ENCODE measurements at places on chromosomes 16 and 17.
A peak's percentile ranks its signal among the peaks of the same experiment; 100 is the strongest.

DNA sequence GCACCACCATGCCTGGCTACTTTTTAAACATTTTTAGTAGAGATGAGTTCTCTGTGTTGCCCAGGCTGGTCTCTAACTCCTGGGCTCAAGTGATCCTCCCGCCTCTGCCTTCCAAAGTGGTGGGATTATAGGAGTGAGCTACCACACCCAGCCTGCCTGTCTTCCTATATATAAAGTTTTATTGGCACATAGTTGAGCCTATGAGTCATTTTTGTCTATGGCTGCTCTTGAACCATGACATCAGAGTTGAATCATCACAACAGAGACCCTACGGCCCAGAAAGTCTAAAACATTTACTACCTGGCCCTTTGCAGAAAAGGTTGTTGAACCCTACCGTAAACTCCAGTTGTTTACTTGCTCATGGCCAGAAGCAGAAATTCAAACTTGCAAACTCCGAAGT lies 7.9 kb downstream of the SEPTIN12 start:
- DNase-seq: peak; percentile 45

DNA sequence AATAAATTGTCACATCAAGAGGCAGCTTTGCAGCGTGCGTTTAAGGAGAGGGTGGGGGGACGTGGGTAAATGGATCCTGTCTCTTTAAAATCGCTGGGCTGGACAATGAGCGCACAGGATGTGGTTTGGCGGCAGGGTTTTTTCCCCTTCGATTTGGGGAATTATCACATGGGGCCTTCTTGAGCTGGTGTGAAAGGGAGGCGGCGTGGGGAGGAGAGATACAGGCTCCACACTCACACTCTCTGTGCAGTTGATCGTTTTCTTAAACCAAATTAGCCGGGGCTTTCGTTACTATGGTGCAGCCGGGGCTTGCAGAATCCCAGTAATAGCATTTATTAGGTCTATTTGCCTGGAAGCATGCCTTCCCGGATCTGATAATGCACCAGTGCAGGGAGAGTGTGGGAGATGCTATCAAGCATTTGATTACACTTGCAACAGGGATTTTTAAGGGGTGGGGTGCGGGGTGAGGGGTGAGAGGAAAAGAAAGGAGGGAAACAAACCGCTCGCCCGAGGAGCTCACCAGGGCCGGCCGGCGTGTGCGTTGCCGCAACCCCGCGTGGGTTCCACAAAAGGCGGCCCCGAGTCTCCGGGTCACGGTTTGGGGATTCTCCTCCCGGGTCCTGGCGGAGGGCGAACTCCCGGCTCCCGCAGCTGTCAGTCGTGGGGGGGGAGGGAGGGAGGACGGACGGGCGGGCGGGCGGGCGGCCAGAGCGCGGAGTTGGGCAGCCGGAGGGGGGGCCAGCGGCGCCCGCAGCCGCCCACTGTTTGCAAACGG lies 58.8 kb upstream of the GSE1 start:
- DNase-seq: peak; percentile 81

DNA sequence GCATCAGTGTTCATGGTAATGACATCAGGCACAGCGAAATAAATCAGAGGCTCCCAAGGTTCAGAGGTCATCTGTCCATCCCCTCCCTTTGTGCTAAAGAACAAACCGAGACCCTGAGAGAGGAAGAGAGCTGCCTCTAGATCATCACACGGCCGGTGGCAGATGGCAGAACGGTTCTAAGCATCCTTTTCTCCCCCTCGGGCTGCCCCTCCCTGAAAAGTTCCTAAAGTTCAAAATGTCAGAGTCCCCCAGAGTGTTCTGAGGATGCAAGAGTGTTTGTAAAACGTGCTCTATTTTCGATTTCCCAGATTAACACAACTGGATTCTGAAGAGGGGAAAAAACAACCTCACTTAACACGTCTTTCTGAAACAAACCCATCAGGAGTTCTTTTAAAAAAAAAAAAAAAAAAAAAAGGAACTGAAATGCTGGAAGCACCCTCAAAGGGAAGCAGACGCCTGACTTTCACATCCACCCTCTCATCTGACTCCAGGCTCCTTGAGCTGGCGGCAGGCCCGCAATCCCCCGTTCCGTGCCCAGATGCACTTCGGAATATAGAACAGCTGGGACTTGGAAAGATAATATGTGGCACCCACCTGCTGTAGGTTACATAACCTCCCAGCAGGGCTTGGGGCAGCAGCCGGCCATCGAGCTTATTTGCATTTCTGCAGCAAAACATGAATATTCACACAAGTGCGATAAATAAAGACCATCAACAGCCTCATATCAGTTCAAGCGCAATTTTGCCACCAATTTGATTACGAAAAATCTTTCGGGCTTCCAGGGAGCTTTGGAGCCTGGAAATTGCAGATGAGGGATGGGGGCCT lies 115.5 kb upstream of the SMURF2 start:
- DNase-seq: no peak

GRCh38 chr16:89113661-89114060 lies 20.0 kb downstream of the ACSF3 start:
- no peak for DNase-seq

- no peak for DNase-seq
These were observed 77.6 kb upstream of the MED9 start for GRCh38 chr17:17398943-17399926.

DNA sequence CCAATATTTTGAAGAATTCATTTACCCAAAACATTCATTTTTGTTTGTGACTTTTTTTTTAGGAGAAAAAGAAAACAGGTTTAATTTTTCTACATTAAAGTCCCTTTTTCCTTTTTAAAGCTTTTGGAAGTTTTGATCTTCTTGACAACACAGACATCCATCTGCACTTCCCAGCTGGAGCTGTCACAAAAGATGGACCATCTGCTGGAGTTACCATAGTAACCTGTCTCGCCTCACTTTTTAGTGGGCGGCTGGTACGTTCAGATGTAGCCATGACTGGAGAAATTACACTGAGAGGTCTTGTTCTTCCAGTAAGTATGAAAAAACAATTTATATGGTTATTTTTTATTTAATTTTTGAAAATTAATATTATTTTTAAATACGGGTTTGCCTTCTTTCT lies 37.2 kb downstream of the SIAH1 start:
- DNase-seq: no peak

GRCh38 chr17:48579760-48580554 lies 1.8 kb upstream of the HOXB4 start:
- peak; percentile 43 for DNase-seq

- DNase-seq: no peak
These were observed 293.2 kb downstream of the WWOX start for GRCh38 chr16:78392585-78393195.

DNA sequence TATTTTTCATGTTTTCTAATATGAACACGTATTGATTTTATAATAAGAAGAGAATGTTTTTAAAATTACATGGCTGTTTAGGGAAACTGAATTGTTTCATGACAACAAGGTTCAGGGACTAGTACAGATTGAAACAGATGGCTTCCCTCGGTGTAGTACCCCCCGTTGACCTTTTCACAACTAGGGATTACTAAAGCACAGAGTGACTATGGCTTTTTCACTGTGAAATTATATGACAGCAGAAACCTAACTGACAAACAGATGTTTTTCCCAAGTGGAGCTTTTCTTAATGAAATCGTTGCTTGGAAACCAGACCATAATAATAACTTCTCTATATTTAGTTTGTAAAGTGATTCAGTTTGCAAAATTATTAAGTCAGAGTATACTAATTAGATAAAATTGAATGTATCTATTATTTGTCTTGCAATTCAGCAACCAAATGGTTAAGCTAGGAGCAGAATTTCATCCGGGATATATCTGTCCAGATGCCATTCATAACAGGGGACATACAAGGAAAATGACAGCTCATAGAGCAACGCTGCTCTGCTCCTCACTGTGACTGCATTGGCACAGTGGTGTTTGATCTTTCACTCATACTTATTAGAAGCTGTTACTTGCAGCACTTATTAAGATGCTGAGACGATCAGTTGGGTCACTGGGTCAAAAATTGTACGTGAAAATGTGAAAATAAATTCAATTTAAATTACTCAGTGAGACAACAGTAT lies 111.7 kb downstream of the TANGO6 start:
- no peak for DNase-seq

- no peak for DNase-seq
These were observed 12.1 kb downstream of the LPO start for GRCh38 chr17:58250344-58251011.

- peak; percentile 42 for DNase-seq
These were observed 29.0 kb upstream of the RNPS1 start for GRCh38 chr16:2296661-2297505.

DNA sequence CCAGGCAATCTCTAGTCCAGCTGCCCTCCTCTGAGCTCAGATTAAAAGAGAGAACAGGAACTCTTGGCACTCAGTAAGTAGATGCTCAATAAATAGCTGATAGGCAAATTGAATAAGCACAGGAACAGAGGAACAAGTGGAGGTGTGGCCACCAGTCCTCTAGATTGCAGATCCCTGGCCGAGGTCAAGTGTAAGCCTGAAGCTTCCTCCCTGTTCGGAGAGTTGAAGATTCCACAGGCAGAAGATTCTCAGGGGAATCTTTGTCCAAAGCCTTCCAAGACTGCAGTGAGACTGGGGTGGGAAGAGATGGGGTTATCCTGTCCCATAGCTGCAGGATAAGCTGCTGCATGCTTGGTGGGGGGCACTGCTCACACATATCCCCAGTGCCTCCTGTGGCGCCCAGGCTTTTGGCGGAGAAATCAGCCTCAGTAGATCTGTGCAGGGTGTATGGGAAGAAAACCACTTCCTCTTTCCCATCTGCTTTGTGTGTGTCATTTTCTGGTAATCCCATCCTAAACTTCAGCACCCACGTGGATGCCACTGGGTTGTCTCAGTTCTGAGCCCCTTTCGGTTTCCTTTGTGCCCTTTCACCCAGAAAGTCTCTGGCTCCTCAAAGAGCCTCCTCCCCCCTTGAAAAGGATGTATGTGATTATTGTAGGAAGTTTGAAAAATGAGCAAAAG lies 12.1 kb downstream of the CD300A start:
- DNase-seq: no peak

GRCh38 chr16:51056331-51056730 lies 94.7 kb downstream of the SALL1 start:
- DNase-seq: no peak

DNA sequence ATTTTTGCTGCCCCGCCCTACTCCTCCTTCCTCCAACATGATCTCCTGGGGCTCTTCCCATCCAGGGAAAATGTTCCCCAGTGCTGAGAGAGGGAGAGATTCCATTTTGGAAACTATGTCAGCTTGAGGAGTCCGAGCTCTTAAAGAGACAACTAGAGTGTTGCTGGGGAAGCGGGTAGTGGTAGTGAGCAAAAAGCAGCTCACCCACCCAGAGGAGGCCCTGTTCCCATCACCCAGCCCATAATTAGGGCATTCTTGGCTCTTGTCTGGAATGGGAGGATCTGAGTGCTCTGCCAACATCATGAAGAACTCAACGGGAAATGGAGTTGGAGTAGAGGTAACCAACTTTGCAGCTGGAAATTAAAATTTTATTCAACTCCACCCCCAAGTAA lies 9.1 kb upstream of the MSL1 start:
- no peak for DNase-seq

- no peak for DNase-seq
These were observed 13.4 kb downstream of the FLOT2 start for GRCh38 chr17:28883967-28884702.

DNA sequence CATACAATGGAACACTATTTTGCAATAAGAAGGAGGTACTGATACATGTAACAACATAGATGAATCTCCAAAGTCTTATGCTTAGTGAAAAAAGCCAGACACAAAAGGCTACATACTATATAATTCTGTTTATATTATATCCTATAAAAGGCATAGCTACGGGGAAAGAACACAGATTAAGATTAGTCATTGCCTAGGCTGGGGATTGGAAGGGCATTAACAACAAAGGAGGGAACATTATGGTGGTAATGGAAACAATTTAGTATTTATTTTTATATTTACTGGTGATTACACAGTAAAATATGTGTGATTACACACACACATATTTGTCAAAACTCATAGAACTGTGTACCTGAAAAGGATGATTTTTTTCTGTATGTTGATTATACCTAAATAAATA lies 278.1 kb downstream of the ZFHX3 start:
- no peak for DNase-seq

- DNase-seq: peak; percentile 44
These were observed 61.4 kb downstream of the ZNF18 start for GRCh38 chr17:11935734-11936406.

- DNase-seq: no peak
These were observed 107.0 kb downstream of the ANKRD11 start for GRCh38 chr16:89383095-89384003.
